ENCODE measurements at places on chromosomes 1 and 21.

GRCh38 chr1:209491897-209492296 is 91.6 kb upstream of the CAMK1G start:
- no peak overlapping the region for H3K27ac ChIP-seq
- H3K27me3 ChIP-seq, result no peaks in the 10 kb centered on the region

DNA sequence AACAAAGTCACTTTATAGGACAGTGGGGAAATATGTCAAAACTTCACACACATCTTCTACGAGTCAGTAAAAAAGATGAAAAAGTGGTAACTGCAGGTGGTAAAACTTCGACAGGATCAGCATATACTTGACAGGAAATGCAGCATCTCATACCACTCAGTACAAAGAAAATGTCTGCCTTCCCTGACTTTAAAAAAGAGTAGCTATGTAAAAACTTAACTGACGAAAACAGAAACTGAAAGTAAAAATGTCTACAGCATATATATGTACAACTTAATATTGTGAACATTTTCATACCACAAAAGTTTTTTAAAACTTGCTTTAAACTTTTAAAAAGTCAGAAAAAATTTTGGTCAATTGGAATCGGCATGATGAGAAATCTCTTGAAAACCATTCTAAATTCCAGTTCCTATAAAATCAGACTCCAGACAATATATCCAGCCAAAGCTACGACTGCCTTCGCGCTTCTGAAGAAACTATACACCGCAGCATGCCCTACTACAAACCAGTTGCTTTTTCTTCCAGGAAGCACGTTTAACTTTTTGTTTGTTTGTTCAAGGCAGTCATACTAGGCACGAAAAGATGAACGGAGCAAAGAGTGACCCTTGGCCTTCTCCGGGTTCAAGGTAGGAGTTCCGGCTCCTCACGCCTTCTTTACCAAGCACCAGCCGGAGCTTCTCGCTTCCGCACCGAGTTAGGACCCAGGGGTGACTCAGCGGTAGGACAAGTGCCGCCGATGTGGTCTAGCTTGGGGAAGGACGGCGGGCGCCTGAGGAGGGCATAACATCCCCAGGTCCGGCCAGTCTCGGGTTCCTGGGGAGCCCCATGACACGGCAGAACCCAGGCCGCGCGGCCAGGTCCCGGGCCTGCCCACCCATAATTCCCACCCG is 612 bp downstream of the PSMA5 start:
- peaks cover 1% of the 10 kb centered on the region for H3K36me3 ChIP-seq
- no peaks in the 10 kb centered on the region for H3K27me3 ChIP-seq
- DNase-seq, result no peak

GRCh38 chr21:43362321-43362791 is 64.6 kb downstream of the SIK1 start:
- peak; percentile 88 for DNase-seq

GRCh38 chr1:110312188-110313121 is 26.7 kb upstream of the RBM15 start:
- H3K4me3 ChIP-seq, result no peak overlapping the region
- no peaks in the 10 kb centered on the region for H3K4me1 ChIP-seq
- H3K27ac ChIP-seq, result peak overlapping the region; percentile 35
- no peaks in the 10 kb centered on the region for H3K27me3 ChIP-seq

- H3K27ac ChIP-seq, result no peak overlapping the region
- no peaks in the 10 kb centered on the region for H3K36me3 ChIP-seq
- no peak for DNase-seq
- no peaks in the 10 kb centered on the region for H3K27me3 ChIP-seq
- peaks cover 6% of the 10 kb centered on the region for H3K4me1 ChIP-seq
Observed at GRCh38 chr1:201595381-201595780, 56.5 kb downstream of the NAV1 start.

GRCh38 chr1:150890033-150890416 is 3.1 kb downstream of the CTXND2 start:
- peak overlapping the region; percentile 75 for H3K4me3 ChIP-seq
- peak overlapping the region; percentile 26 for H3K27ac ChIP-seq
- no peaks in the 10 kb centered on the region for H3K36me3 ChIP-seq

- H3K4me1 ChIP-seq, result no peaks in the 10 kb centered on the region
- no peaks in the 10 kb centered on the region for H3K27me3 ChIP-seq
- no peaks in the 10 kb centered on the region for H3K36me3 ChIP-seq
- H3K27ac ChIP-seq, result no peak overlapping the region
- DNase-seq, result no peak
Observed at GRCh38 chr1:79787631-79788030, 781.1 kb upstream of the ADGRL4 start.

DNA sequence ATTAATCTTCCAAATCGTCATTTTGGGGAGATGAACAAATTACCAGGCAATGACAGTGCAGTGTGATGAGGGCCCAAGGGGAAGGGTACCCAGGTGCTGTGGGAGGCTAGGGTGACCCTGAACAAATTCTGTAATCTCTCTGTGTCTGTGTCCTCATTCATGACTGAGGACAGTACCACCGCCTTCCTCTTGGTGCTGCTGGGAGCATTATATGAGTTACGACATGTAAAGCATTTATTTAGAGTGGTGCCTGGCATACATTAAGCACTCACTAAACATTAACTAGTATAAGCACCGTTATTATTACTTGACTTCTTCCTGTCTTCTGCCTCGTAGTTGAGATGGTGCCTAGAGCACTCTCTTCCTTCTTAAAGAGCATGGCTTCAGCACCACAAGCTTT is 468.2 kb upstream of the VAMP3 start:
- no peak overlapping the region for H3K27ac ChIP-seq
- no peak for DNase-seq
- H3K27me3 ChIP-seq, result peaks cover 18% of the 10 kb centered on the region
- H3K4me3 ChIP-seq, result no peak overlapping the region

DNA sequence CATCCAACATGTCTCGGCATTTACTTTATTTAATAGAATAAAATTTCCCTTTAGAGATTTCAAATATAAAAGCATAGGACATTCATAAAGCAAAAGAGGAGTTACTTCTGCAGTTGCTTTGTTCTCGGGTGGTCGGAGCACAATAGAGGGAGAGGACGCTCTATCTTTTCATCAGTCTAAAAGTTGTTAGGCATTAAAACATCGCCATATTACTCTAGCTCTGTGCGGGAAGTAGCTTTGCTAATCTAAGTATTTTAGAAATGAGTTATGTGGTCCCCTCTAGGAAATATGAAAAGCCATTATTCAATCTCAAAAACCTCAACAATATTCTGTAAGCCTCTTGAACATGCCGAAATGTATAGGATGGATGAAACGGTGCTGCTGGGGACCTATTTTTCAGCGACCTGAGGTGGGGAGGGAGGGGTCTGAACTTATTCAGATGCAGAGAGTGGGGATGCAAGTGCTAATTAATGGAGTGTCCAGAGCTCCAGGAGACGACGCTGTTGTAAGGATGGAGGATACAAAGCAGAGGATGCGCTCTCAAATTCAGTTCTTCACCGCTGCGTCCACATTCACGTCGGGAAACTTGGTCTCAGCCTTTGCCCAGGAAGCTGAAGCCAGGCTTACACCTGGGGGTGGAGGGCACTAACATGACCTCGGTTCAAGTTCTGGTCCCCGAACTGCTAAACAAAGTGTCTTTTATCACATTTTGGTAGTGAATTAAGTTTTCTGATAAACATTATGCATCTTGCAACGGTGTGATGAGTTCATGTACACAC is 6.3 kb downstream of the CDKN2C start:
- H3K27me3 ChIP-seq, result peaks cover 25% of the 10 kb centered on the region
- DNase-seq, result no peak
- H3K4me1 ChIP-seq, result peaks cover 22% of the 10 kb centered on the region
- no peaks in the 10 kb centered on the region for H3K36me3 ChIP-seq

GRCh38 chr1:116309090-116309870 is 63.8 kb upstream of the ATP1A1 start:
- H3K4me1 ChIP-seq, result peaks cover 17% of the 10 kb centered on the region
- no peak overlapping the region for H3K4me3 ChIP-seq
- peaks cover 5% of the 10 kb centered on the region for H3K36me3 ChIP-seq
- H3K27me3 ChIP-seq, result no peaks in the 10 kb centered on the region
- H3K27ac ChIP-seq, result peak overlapping the region; percentile 45

GRCh38 chr1:243253211-243253925 is 1.7 kb downstream of the CEP170 start:
- peak overlapping the region; percentile 97 for H3K4me3 ChIP-seq
- peaks cover 53% of the 10 kb centered on the region for H3K4me1 ChIP-seq
- no peaks in the 10 kb centered on the region for H3K27me3 ChIP-seq
- H3K36me3 ChIP-seq, result no peaks in the 10 kb centered on the region

DNA sequence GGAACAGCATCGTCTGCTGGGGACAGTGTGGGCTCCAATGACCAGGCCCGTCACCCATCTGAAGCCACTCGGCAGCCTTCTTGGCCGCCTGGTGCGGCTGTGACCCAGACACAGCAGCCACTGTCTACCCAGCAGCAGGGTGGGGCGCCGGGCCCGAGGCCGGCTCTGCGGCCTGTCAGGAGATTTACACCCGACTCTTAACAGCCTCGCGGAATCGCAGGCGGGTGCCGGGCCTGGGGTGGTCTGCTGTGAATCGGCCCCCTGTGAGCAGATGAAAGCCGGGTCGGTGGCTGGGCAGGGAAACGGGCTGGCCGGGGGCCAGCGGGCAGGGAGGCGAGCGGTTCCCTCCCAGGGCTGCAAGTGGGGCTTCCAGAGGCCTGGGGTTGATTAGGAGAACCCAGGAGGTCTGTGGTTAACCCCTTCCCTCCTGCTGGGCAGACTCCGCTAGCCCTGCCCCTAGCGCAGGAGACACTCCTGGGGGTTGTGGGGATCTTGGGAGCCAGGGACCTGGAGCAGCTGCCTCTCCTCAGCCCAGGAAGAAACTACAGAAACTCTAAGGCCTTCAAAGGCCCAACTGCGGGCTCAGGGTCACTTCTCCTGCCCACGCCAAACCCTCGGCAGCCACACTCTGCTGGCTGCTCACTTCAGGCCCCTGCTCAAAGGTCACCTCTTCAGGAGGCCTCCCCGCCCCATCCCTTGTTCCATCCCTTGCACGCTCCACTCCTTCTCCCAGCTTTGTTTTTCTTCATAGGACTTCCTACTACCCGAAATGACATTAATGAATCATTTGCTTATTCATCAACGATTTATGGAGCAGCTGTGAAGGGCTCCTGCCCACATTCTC is 15.6 kb downstream of the RUNX3 start:
- H3K4me3 ChIP-seq, result peak overlapping the region; percentile 36
- peaks cover 91% of the 10 kb centered on the region for H3K4me1 ChIP-seq
- H3K27me3 ChIP-seq, result no peaks in the 10 kb centered on the region
- H3K36me3 ChIP-seq, result peaks cover 9% of the 10 kb centered on the region

DNA sequence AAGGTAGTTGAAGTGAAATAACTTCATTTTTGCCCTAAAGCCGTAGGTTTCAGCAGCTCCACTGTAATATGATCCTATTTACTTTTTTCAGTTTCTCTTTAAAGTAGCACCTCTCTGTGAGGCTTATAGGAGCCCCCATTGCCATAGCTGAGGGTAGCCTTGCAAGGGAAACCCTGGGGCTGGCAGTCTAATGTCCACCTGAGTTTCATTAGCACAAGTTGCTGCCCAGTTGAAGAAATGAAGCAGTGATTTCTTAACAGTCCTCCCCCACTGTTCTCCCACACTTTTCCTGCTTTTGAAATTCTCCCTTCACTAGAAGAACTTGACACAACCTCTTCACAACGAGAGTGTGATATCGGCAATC is 1.5 kb downstream of the HMCN1 start:
- H3K4me1 ChIP-seq, result peaks cover 18% of the 10 kb centered on the region
- no peak overlapping the region for H3K4me3 ChIP-seq
- H3K36me3 ChIP-seq, result no peaks in the 10 kb centered on the region
- DNase-seq, result no peak

GRCh38 chr1:228809621-228810394 is 74.5 kb downstream of the RHOU start:
- H3K27ac ChIP-seq, result peak overlapping the region; percentile 3
- H3K36me3 ChIP-seq, result no peaks in the 10 kb centered on the region
- DNase-seq, result no peak
- H3K4me1 ChIP-seq, result peaks cover 21% of the 10 kb centered on the region
- no peaks in the 10 kb centered on the region for H3K27me3 ChIP-seq

DNA sequence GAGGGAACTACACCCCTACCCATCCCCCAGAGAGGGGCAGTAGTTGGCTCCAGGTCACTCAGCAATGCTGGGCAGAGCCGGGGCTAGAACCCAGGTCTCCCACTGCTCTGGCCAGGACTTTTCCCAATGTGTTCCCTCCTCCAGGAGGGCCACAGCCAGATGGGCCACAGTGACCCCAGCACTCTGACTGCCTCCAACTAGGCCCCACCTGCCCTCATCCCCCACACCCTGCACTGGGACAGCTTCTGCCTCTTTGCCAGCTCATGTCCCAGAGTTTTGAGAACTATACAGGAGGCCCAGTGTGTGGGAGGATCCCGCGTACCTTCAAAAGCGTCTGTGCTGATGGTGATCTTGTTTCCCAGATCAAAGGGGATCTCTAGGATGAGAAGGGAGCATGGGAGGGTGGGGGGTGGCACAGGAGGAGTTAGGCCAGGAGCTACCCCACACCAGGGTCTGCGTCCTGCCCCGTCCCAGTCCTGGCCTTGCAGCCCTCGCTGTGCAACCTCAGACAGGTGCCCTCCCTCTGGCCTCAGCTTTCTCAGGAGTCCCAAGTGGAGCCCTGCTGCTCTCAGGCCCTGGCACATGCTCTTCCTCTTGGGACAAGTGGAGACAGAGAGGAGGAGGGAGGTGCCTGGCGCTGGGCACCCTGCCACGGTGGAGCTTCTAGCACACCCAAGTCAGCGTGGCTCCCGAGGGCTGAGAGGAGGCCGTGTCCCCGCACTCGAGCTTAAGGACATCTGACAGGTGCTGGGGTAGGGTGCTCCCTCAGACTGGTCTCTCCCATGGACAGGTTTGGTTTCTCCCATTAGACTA is 22.0 kb downstream of the MYOM3 start:
- H3K36me3 ChIP-seq, result no peaks in the 10 kb centered on the region
- DNase-seq, result no peak
- no peak overlapping the region for H3K27ac ChIP-seq
- no peaks in the 10 kb centered on the region for H3K4me1 ChIP-seq
- H3K27me3 ChIP-seq, result peaks cover 2% of the 10 kb centered on the region

DNA sequence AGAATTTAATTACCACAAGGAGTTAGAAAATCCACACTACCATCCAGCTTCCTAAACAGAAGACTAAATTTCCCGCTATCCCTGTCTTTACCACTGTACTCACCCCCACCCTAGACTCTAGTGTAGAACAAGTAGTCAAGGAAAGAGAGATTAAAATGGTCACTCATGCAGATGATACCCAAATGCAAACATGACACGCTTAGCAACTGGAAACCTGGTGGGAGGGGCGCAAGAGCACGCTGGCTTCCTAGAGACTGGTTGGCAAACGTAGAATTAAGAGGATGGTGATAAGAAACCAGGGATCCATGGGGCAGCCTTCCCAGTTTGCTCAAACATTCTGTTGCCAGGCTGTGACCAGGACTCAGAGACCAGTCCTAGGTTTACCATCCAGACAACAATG is 9.9 kb upstream of the LDLRAD1 start:
- H3K27ac ChIP-seq, result no peak overlapping the region
- no peaks in the 10 kb centered on the region for H3K4me1 ChIP-seq

DNA sequence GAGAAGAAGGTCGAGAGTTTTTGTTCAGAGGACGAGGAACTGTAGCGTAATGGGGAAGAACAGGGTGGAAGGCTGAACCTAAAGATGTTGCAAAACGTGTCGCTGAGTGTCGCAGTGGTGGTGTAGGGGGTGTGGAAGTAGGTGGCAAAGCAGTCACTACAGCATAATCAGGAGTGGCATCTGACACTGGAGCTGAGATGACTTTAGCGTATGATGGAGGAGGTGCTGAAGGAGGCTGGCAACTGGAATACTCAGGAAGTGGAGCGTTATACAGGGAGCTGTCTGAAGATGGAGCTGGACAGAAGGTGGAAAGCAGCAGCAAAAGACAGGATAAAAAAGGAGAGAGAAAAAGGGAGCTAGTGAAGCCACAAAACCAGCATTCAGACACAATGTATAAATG is 89.9 kb upstream of the LBR start:
- no peak for DNase-seq
- H3K4me1 ChIP-seq, result no peaks in the 10 kb centered on the region
- no peak overlapping the region for H3K4me3 ChIP-seq
- no peak overlapping the region for H3K27ac ChIP-seq
- H3K27me3 ChIP-seq, result no peaks in the 10 kb centered on the region
- no peaks in the 10 kb centered on the region for H3K36me3 ChIP-seq
